ENCODE measurements at places on chromosomes 12 and 14.

- DNase-seq, result no peak
Measured at GRCh38 chr14:70934084-70934483, 26.8 kb downstream of the PCNX1 start.

DNA sequence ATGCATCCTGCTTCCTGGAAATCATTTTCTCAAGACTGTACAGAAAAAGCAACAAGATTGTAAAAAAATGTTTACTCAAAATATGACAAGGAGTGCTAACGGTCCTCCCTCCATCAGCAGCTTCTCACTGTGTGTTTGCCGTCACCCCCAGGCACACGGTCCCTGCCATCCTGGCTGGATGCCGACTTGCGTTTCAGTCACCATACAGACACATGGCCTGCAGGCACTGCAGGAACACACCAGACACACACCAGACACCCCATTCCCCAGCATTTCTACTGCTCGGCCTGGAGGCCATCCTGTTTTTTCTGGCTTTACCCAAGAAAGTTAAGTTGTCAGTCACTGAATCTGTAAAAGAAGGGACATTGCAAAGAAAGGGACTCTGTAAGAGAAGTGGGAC lies 10.8 kb downstream of the KCNK10 start:
- no peak for DNase-seq

GRCh38 chr14:70663707-70664179 lies 22.0 kb downstream of the TTC9 start:
- no peak for DNase-seq

DNA sequence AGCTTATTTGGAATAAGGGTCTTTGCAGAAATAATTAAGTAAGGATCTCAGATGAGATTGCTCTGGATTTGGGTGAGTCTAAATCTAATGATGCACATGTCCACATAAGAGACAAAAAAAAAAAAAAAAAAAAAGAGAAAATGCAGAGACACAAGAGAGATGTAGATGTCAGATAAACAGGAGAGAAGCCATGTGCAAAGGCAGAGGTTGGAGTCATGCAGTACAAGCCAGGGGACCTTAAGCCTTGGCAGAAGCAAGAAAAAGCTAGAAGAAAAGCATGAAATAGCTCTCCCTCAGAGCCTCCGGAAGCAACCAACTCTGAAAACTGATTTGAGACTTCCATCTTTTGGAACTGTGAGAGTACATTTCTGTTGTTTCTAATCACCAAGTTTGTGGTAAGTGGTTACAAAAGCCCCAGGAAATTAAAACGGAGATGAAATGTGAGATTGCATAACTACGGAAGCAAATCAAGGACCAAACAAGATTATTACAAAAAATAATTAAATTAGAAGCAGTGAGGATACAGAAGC lies 1304.0 kb upstream of the SEL1L start:
- DNase-seq, result no peak

DNA sequence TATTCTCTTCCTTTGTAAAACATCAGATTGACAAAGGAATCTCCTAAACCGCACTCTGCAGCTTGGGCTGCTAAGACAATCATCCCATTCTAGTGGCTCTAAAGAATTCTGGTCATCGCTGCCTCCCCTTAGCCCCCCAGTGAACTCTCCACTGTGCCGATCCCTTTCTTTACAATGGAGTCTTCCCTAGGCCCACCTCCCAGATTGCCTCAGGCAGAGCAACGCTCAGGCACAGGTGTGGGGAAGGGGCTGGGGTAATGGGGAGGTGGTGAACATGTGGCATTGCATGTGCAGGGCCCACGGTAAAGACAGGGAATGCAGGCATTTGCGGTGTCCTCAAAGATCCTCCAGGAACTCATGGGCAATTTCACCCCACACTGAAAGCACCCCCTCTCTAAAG lies 86.3 kb downstream of the PLEKHG3 start:
- DNase-seq, result no peak

- no peak for DNase-seq
Measured at GRCh38 chr12:131402781-131403396, 308.0 kb upstream of the SFSWAP start.

- no peak for DNase-seq
Measured at GRCh38 chr14:52650774-52651173, 44.6 kb downstream of the ERO1A start.

DNA sequence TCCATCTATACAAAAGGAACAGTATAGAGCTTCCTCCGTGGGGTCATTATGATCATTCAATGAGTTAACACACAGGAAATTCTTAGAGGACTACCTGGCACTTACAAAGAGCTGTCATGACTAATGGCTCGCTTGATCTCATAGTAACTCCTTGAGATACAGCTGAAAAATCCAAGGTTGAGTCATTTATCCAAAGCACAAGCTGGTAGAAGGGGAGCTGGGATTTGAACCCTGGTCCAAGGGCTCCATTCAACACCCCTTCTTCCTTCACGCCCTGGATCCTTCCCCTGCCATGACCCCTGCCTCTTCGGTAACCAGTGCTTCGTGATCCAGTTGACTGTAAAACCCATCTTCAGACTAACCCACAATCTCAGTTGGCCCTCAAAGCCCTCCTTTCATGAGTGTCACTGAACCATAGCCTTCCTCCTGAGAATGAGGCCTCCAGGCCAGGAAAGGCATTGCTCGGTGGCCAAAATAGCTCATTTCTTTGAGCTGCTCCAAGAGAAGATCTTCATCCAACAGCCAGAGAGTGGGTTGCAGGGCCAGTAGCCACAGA lies 7.8 kb downstream of the ZFP36L1 start:
- DNase-seq, result no peak

- no peak for DNase-seq
Measured at GRCh38 chr12:31849090-31849687, 110.0 kb upstream of the RESF1 start.

DNA sequence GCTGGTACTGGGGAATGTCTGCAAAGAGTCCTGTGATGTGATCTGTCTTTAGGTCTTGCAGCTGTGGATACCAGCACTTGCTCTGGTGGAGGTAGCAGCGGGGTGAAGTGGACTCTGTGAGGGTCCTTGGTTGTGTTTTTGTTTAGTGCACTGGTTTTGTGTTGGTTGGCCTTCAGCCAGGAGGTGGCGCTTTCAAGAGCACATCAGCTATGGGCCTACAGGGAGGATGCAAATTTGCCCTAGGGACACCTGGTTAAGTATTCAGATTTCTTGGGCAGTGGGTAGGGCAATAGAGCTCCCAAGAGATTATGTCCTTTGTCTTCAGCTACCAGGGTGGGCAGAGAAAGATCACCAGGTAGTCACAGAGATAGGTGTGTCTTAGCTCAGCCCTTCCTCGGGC lies 63.8 kb downstream of the PTGER2 start:
- no peak for DNase-seq

DNA sequence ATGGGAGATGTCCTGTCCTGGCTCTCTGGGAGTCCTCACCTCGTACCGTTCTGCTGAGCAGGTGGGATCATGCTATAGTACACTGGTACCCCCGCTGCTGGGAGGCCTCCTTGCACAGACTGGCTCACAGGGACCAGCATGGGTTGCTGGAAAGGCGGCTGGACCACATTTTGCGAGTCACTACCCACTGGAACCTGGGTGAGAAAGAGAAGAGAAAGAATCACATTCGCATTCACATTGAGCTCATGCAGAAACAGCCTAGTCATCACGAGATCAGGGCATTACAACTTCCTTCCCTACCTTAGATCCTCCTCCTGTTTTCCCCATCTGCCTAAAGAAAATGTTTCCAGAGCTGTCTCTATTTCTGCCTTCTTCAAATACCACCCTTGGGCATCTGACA lies 17.3 kb upstream of the STAC3 start:
- DNase-seq, result no peak

DNA sequence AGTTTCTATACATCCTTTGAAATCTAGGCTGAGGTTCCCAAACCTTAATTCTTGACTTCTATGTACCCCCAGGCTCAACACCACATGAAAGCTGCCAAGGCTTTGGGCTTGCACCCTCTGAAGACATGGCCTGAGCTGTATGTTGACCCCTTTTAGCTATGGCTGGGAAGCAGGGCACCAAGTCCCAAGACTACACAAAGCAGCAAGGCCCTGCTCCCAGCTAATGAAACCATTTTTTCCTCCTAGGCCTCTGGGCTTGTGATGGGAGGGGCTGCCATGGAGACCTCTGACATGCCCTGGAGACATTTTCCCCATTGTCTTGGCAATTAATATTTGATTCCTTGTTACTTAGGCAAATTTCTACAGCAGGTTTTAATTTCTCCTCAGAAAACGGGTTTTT lies 207.0 kb downstream of the ADAMTS20 start:
- DNase-seq, result no peak

DNA sequence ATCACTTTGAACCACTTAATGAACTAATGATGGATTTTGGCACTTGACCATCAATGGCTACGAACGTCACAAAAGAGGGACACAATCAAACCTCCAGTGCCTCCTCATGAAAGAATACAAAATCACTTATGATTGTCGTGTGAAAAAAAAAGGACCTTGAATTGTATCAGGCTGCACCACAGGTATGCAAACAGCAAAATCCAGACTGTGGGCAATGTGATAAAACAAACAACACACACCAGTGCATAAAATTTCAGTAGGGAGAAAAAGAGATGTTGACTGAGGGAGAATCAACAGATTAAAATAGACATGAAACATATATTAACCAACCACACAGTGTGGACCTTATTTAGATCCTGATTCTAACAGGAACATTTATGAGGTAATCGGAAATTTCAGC lies 2.6 kb downstream of the TSPAN8 start:
- DNase-seq, result no peak

GRCh38 chr14:73140811-73141323 lies 4.6 kb downstream of the PSEN1 start:
- no peak for DNase-seq

DNA sequence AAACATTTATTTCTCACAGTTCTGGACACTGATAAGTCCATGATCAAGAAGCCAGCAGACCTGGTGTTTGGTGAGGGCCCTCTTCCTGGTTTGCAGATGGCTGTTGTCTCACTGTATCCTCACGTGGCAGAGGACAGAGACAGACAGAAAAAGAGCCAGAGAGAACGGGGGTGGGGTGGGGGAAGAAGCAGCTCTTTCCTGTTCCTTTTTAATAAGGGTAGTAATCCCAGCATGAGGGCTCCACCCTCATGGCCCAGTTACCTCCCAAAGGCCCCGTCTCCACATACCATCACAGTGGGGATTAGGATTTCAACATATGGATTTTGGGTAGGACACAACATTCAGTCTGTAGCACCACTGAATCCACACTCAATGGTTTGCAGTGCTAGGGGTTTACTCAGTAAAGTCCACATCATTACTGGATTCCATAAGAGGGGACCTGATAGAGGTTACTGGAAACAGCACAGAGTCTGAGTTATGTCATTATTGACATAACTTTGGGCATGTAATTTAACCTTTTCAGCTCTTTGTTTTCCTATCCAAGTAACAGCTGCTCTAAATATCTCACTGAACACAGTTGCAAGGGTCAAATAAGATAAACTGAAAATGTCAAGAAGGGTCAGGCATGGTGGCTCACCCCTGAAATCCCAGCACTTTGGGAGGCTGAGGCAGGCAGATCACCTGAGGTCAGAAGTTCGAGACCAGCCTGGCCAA lies 53.2 kb downstream of the RPAP3 start:
- no peak for DNase-seq

GRCh38 chr12:27822076-27822712 lies 42.2 kb upstream of the MANSC4 start:
- no peak for DNase-seq

DNA sequence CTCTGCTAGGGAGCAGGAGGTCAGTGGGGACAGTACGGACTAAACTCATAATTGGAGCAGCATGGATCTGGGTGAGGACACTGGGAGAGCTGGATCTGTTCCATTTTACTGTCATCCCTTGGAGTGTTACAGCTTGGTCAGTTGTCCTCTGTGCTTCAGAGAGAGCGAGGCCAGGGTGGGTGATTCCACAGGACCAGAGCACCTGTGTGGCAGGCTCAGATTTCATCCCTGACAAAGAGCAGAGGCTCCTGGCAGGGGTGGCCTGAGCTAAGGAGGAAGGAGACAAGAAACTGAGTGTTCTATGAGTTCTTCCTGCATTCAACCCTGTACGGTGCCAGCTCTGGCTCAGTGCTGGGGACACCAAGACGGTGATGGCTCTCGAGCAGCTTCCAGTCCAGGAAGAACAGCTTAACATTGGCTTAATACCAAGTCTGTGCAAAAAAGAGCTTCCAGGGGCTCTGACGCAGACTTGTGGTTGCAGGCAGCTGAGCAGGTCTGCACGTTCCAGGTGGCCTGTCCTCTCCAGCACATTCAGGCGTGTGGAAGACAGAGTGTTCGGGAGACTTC lies 8.4 kb upstream of the PGF start:
- DNase-seq, result no peak

DNA sequence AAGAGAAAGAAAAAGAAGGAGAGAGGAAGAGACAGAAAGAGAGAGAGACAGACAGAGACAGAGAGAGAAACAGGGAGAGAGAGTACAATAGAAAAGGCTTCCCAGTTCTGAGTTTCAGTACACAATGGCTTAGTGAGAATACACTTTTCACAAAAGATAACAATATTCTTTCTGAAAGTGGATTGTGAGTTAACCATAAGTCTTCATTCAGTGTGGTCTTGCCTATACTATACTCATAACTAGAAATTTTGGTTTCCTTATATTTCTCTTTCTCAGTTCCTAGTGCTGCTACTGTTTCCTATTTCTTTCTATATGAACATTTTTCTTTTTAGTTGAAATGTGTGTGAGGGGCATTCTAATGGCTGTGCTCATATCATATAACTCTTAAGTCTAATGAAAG lies 9.3 kb downstream of the CD163L1 start:
- DNase-seq, result no peak

- no peak for DNase-seq
Measured at GRCh38 chr12:47188576-47189441, 109.0 kb upstream of the AMIGO2 start.

GRCh38 chr14:95496111-95496681 lies 20.3 kb downstream of the SYNE3 start:
- DNase-seq, result no peak

- no peak for DNase-seq
Measured at GRCh38 chr12:100164153-100164704, 21.6 kb upstream of the BLTP3B start.

DNA sequence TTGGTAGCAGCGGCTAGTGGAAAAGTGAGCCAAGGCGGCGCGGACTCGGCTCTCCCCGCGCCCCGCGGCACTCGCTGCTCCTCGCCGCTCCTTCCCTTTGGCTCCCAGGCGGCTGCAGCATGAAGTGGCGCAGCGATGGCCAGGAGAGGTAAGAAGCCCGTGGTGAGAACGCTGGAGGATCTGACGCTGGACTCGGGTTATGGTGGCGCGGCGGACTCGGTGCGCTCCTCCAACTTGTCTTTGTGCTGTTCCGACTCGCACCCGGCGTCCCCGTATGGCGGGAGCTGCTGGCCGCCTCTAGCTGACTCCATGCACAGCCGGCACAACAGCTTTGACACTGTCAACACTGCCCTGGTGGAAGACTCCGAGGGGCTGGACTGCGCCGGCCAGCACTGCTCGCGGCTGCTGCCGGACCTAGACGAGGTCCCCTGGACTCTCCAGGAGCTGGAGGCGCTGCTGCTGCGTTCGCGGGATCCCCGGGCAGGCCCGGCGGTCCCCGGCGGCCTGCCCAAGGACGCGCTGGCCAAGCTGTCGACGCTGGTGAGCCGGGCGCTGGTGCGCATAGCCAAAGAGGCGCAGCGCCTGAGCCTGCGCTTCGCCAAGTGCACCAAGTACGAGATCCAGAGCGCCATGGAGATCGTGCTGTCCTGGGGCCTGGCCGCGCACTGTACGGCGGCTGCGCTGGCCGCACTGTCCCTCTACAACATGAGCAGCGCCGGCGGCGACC lies 225.6 kb upstream of the CRY1 start:
- DNase-seq, result no peak

- no peak for DNase-seq
Measured at GRCh38 chr14:61466249-61466904, 145.0 kb downstream of the PRKCH start.

- no peak for DNase-seq
Measured at GRCh38 chr14:101498526-101498860, 62.8 kb upstream of the DIO3 start.

- DNase-seq, result no peak
Measured at GRCh38 chr14:61262082-61262481, 19.1 kb downstream of the TMEM30B start.

Data from AML-193 (cell line).